ENCODE measurements at places on chromosomes 13 and 19. TPM values are rescaled to one million over a fixed set of nuclear protein-coding genes. Genes with fewer than 3 reads are reported as not detected.

Gene ZNF681
- polyA plus RNA-seq: 2.2 TPM

DNA sequence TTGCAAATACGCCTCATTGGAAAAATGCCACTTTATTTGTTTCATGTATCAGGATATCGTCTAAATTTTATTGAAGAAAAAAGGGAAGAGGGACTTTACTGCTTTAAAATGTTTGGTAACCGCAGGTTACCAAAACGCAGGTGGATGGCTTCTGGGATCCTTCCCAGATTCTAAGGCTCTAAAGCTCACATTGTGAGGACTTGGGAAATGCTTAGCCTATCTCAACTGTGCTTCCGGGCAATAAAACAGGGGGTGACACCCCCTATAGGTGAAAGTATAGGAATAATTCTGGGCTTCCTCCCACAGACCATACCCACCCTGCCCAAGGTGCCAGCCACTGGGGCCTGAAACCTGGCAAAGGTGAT is 73.2 kb upstream of the IPO5 start:
- no peak for DNase-seq

GRCh38 chr19:12778017-12778904 is 2.9 kb upstream of the HOOK2 start:
- peak; percentile 50 for DNase-seq

GRCh38 chr19:38375748-38376147 is 1.4 kb downstream of the PSMD8 start:
- no peak for DNase-seq

- no peak for DNase-seq
These were observed 8.4 kb downstream of the IGFL3 start for GRCh38 chr19:46116121-46116520.

All from CD4-positive, CD25-positive, alpha-beta regulatory T cell (primary cell).